Fibroblast of upper back skin (primary cell): ENCODE measurements at places on chromosomes 12 and 14.

DNA sequence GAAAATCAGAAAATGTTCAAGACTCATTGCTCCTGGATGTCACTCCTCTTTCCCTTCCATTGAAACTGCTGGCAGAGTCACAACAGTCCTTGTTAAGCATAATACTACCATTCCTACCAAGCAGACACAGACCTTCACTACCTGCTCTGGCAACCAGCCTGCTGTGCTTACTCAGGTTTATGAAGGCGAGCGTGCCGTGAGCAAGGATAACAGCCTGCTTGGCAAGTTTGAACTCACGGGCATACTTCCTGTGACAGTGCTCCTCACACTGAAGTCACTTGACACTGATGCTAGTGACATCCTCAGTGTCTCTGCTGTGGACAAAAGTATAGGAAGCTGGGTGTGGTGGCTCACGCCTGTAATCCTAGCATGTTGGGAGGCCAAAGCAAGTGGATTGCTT, 15.7 kb upstream of the PHETA1 start:
- DNase-seq, result no peak

DNA sequence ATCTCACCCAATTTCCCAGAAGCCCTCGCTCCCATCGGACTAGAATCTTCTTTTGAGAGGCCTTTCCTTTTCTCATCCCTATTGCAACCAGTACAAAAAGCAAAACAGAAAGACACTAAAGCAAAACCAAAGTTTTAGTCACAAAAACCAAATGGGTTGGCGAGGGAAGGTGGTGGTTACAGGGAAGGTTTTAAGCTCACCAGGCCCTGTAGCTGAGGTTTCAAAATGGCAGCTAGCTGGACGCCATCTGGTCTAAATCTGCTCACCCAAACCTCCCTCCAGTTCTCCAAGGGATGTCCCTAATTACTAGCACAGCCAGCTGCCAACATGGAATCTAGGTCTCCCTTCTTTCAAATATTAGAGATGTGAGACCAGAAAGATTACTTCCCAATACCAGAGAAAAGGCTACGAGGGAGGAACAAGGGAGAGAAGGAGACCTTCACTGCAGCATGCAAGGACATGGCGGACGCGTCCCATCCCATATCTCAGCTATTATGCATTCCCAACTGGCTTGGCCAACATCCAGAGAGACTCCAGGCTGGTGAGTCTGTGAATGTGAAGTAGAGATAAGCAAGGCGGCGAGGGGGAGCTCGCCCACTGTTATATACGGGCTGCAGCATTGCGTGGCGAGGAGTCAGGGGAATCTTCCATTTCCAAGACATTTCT, 70.8 kb downstream of the DPF3 start:
- DNase-seq, result no peak

DNA sequence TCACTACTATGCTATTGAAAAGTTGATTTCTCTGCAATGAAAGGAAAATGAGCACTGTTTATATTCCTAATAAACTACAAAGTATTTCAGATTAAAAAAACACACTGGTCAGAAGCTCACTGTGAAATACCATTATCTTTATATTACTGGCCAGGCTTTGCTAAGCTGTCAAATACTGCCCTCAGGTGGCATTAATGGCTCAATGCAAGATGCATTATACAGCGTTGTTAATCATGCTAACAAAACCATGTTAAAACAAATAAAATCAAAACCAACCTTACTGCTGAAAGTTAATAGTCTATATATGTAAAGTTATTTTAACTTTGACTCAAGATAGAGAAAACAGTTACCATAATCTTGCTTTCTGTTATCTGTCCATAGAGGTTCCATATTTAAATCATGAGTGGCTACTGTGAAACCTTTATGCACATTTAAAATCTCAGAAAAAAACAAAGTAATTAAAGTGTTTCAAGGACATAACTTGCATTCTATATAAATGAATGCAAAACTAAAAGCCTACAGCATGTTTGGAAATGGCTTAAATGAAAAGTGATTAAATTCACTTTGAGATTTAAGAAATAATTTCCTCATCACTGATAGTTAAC, 121.7 kb downstream of the RALGAPA1 start:
- DNase-seq, result peak; percentile 47

GRCh38 chr14:73785336-73785833, 66.2 kb upstream of the PTGR2 start:
- DNase-seq, result peak; percentile 86

GRCh38 chr14:76657846-76658245, 103.4 kb upstream of the VASH1 start:
- no peak for DNase-seq

DNA sequence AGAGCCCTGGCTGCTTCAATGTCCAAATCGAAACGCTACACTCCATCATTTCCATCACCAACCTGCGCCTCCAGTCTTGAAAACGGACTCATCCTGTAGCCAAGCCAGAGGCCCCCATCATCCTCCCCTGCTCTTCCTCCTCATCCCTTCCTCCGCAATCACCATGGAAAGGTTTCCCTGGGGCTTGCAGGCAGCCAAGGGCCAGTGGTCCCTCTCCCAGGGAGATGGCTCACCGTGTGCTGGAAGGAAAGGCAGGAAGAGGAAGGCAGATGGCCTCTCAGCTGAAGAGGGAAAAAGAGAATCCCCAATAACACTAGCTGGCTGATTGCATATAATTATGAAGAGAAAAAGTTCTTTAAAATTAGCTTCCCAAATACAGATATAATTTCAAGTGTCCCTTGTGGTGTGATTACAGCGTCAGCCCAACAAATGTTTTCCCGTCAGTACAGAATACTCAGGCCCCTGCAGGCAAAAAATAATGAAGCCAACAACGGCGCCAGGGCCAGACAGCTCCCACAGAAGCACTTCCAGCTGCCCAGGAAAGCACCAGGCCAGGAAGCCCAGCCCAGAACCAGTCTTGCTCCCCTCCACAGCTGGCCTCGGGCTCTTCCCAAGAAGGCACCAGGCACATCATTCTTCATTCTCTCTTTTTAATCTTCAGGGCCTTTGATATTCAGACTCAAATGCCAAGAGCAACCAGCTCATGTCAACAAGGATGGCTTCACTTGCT, 24.7 kb downstream of the ITPK1 start:
- no peak for DNase-seq

DNA sequence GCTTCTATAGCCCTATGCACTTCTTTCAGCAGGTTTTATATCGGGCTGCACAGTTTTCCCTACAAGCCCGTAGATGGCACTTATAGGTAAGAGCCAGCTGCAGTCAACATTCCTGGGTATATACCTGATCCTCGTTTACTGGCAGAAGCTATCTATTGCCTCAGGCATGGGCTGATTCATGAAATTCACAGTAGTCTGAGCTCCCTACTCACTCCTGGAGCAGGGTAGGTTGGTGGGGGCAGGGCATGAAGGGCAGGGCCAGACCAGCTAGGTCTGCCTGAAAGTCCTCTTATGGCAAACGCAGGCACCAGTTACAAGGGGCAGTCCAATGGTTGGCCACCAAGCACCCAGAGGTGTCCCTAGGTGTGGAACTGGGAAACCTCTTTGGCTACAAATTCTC, 345.8 kb downstream of the RPS29 start:
- no peak for DNase-seq

DNA sequence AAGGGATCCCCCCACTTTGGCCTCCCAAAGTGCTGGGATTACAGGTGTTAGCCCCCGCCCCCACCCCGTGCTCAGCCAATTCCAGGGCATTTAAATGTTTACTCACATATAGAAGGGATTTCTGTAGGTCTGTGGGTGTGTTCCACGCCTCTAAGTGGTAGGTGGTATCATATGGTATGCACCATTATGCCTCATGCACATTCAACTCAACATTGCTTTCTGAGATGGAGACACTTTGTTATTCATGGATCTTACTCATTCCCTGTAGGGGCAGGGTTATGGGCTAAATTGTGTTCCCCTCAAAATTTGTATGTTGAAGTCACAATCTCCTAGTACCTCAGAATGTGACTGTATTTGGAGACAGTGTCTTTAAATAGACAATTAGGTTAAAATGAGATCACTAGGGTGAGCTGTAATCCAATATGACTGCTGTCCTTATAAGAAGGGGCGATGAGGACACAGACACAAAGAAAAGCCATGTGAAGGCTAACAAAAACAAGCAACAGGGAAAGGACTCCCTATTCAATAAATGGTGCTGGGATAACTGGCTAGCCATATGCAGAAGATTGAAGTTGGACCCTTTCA, 200.6 kb downstream of the EFCAB11 start:
- no peak for DNase-seq

DNA sequence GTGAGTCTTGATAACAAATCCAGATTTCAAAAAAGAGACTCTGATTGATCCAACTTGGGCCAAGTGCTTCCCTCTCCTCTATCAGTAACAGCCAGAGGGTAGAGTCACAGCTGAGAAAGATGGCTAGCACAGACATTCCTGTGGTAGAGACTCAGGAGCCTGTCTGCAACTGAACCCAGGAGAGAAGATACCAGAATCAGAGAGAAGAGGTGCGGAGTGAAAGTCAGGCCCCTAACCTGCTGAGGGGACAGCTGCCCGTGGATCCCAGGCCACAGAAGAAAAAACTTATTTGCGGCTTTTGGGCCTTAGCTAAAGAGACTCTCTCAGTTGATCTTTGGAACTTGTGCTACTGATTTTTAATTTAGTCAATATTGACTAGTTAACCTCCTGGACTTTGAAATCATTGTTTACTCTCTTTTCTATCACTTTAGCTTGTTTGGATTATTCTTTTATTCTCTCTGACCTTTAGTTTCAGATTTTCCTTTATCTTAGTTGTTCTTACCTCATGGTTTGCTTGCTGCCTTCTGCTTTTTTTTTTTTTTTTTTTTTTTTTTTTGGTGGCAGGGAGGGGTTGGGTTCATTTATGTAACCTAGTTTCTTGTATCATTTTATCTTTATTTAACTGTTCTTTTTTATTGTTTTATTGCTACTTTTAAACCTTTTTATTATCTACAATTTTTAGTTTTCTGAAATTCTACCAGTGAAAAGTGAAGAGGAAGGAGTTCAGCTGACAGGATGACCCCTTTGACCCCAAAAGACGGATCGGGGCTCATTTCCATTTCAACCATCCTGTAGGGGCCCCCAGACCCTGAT, 154.9 kb upstream of the KRR1 start:
- DNase-seq, result peak; percentile 77
